ENCODE measurements at places on chromosomes 2 and 18. TPM values are rescaled to one million over a fixed set of nuclear protein-coding genes. Genes with fewer than 3 reads are reported as not detected.

SERPINB12 gene
- total RNA-seq = not detected

- DNase-seq = no peak
These were observed 25.4 kb downstream of the VPS54 start for GRCh38 chr2:63993871-63994270.

DNA sequence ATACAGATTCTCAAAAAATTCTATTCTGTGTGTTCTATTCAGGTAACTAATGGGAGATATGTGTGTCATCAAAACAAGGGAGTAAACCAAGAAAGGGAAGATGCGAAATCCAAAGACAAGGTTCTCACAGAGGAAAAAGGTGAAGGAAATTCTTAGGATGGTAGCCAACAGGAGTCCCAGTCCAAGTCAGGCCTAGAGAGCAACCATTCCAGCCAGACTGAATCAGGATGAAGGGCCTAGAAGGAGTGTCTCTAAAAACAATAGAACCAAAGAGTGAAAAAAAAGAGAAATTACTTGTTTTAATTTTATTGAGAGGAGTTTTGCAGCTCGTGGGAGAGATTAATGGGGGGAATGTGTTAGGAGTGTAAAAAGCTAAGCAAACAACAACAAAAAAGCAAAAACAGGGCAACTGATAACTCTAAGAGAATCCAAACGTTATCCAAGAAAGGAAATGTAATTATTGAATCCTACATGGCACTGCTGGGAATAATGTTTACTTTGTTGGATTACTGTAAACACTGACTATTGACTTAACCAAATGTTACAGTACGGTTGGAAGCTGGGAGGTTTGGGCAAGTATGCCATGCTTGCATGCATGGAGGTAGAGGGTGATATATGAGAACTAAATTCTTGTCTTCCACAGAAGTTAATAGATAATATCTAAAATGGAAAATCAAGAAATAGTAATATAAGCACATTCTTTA lies 12.3 kb downstream of the MAP3K20 start:
- DNase-seq = no peak

LRATD1 gene
- not detected for total RNA-seq
